ENCODE measurements at places on chromosomes 12 and 14.

DNA sequence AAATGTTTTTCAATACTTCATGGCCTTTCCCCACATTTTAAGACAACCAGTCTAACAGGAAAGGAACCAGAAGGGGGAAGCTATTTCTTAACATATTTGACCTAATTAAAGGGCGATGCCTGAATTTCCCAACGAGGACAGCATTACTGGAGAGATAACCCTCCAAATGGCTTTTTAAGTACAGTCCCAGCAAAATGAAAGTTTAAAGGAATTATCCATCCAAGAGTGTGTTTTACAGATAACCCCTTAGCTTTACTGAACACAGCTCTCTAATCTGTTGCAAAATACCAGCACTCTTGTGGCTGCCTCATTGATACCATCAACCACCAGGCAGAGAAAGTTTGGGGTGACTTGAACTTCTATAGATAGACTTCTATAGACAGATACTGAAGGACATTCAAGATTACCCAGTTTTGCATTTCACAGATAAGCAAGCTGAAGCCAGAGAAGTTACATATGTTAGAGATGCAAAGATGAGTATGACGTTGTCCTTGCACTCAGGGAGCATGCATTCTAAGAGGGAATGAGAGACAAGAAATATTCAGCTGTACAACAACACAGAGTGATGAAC, 41.3 kb upstream of the DUSP6 start:
- no peak for DNase-seq

DNA sequence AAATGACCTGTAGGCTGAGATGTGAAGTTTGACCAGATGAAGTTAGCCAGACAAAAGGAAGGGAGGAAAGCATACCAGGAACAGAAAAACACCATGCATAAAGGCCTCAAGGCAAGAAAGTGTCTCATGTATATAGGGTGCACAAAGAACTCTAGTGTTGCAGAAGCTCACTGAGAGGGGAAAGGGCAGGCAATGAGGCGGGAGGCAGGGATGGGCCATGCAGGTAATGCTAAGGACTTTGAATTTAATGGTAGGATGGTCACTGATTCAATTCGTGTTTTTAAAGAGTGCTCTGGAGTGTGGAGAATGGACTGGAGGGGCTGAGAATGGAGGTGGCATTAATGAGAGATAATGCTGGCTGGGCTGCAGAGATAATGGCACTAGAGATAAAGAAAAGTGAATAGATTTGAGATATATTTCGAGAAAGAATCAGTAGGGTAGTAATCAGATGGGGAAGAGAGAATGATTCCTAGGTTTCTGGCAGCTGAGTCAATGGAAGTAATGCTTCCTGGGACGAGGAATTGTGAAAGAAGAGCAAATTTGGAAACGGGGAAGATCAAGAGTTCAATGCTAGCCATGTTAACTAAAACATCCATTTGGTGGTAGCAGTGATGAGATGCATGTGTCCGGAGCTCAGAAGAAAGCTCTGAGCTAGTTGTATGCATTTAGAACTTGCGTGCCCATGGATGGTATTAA, 43.1 kb downstream of the LIMA1 start:
- DNase-seq = no peak

GRCh38 chr14:51093371-51094281, 1.3 kb downstream of the TRIM9 start:
- peak; percentile 20 for DNase-seq

DNA sequence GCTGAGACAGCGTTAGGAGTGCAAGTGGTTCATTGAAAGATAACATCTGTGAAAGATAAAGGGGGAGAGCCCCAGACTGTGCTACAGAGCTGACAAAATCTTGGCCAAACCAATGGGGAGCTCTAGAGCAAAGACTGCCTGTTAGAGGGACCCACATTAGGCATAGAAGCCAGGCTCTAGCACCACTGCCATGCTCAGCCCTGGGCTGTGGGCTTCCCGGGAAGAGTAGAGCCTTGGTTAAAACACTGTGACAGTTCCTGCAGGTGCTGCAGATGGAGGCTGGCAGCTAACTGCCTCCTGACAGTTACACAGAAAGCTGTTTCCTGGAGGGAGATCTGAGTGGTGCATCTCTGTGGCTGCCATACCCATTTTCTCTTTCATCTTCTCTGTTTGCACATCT, 23.0 kb downstream of the TSHR start:
- no peak for DNase-seq

DNA sequence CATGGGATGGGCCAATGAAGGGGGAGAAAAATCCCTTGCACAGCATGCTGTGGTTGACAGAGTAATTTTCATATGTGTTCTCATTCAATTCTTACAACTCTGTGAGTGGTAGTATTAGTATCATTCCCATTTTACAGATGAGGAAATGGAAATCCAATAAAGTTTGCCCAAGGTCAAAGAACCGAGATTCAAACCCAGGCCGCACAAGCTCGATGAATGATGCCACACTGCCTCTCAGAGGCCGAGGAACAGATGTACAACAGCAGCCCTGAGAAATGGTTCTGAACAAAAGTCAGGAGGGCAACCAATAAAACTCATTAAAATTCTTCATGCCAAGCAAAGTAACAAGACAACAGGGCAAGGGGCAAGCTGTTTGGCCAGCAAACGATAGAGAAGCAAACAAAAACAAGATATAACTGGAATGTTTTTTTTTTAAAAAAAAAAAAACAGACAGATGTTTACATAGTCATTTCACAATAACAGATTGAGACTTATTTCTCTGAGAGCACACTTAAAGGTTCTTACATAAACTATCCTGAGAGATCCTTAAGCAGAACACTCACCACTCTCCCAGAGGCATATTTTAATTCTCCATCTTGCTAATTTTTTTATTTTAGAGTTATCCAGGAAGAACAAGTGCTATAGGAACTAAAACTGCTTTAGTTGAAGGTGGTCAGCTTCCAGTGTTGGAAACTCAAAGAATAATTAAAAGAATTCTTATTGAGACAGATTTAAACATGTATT, 85.8 kb downstream of the EXOC5 start:
- DNase-seq = peak; percentile 10

- DNase-seq = peak; percentile 96
Measured at GRCh38 chr12:78703820-78704525, 160.6 kb upstream of the SYT1 start.

- no peak for DNase-seq
Measured at GRCh38 chr14:52690983-52691760, 4.2 kb downstream of the ERO1A start.

- no peak for DNase-seq
Measured at GRCh38 chr14:20383032-20383431, 30.3 kb downstream of the TEP1 start.

- no peak for DNase-seq
Measured at GRCh38 chr14:61536661-61537562, 158.4 kb upstream of the HIF1A start.

DNA sequence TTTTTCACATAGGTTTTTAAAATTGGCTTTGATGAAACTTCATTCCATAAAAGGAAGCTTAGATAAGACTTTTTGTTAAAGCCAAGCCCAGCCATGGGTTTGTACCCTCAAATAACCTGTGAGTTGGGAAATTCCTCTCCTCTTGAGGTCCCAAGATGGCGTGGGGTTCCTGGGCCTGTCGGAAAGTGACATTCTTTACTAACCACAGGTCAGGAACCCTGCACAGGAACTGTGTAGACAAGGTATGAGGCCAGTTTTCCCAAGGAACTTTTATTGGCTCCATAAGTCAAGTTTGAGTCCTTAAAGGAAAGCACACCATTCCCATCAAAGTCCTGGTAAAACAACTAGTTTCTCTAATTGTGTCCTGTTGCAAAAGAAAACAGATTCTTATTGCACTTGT, 65.0 kb upstream of the AMN start:
- peak; percentile 61 for DNase-seq

- no peak for DNase-seq
Measured at GRCh38 chr12:57215065-57215464, 1.5 kb upstream of the NXPH4 start.

- no peak for DNase-seq
Measured at GRCh38 chr12:14289601-14290000, 75.9 kb upstream of the ATF7IP start.

GRCh38 chr12:89453121-89453978, 71.2 kb downstream of the GALNT4 start:
- DNase-seq = peak; percentile 55

DNA sequence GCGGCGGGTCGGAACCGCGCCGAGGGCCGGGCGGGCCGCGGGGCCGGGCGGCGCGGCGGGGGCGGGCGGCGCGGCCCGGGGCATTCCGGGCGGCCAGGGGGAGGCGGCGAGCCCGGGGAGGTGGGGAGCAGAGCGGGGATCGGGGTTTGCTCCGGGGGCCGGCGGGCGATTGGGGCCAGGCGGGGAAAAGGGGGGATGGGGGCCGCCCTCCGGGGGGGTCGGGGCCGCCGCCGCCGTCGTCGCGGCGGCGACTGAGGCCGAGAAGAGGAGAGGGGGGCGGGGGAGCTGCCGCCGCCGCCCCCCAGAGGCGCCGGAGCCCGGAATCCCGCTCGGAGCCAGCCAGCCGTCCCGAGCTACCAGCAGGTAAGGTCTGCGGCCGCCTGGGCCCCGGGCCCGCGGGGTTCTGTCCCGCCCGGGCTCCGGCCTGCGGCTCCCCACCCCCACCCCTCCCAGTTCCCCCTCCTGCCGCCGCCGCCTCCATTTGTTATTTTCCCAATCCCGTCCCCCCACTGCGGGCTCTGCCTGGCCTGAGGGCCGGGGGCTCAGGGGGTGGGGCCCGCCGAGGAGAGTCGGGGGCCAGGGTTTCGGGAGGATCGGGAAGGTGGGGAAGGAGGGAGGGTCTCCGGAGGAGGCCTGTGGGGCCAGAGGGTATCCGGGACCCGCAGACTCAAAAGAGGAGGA, 403 bp downstream of the ATN1 start:
- DNase-seq = no peak

GRCh38 chr12:57759360-57759980, 4.6 kb downstream of the MARCHF9 start:
- peak; percentile 20 for DNase-seq

DNA sequence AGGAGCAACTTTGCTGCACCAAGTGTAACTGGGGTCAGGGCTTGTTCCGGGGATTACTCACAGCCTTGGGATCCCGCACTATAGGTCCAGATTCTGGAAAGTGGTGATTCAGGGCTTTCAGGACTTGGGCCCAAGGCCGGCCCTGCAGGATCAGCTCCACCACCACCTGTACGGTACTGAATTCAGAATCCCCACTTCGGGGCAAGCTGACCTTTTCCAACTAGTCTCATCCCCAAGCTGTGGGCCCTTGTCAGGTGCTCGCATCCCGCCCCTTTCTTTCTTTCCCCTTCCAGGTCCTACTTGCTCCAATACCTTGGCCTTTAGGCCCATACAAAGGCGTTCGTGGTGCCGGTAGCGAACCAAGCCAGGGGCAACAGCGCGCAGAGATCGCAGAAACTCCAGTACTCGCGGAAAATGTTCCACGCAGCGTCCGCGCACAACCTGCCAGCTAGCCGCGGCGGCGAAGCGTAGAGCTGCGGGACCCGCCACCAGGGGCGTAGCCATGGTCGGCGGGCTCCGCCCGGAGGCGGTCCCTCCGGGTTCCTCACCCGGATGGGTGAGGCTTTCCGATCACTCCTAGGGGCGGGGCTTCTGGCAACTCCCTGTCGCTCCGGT, 487 bp downstream of the TINF2 start:
- DNase-seq = peak; percentile 90

DNA sequence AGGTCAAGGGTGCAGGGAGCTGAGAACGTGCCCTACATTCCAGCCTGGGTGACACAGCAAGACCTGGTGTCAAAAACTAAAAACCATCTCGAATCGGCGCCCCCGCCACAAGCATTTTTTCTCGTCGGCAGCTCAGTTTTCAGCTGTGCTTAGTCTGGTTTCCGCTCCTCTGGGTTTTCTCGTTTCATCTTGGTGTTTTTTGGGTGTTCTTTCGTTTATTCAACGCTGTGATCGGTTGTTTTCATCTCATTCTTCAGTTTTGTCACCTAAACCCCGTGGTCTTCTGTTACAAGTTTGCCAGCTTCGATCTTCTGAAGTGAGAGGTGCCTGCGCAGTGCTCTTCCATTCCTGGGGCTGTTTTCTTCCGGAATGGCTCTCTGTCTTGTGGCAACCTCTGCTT, 41.4 kb downstream of the NOC4L start:
- no peak for DNase-seq

- no peak for DNase-seq
Measured at GRCh38 chr12:6294156-6295093, 16.1 kb upstream of the PLEKHG6 start.

DNA sequence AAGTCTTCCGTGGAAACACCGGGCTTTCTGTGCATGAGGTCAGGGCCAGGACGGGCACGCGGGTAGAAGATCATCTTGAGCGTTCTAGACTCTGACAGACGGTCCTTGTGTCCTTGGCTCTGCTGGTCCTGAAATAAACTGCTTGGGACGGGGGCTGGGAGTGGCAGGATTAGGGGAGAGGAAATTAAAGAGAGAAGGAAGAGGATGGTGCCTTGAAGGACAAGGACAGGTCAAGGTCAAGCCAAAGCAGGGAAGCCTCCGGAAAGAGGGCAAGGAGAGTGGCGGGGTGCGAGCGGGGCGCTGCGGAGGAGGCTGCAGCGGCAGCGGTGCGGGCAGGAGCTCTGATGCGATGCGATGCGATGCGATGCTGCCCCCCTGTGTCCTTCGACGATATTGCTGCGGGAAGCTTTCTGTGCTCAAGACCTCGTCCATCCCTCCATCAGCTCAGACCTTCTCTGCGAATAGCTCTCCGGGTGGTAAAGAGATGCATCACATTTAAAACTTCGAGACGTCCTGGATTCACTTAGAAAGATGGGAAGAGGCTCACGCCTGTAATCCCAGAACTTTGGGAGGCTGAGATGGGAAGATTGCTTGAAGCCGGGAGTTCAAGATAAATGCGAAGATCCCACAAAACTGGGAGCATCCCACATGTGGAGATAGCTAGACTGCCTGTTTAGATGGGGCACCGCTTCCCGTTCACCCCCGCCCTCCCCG, 110.1 kb upstream of the TMEM132D start:
- peak; percentile 16 for DNase-seq

DNA sequence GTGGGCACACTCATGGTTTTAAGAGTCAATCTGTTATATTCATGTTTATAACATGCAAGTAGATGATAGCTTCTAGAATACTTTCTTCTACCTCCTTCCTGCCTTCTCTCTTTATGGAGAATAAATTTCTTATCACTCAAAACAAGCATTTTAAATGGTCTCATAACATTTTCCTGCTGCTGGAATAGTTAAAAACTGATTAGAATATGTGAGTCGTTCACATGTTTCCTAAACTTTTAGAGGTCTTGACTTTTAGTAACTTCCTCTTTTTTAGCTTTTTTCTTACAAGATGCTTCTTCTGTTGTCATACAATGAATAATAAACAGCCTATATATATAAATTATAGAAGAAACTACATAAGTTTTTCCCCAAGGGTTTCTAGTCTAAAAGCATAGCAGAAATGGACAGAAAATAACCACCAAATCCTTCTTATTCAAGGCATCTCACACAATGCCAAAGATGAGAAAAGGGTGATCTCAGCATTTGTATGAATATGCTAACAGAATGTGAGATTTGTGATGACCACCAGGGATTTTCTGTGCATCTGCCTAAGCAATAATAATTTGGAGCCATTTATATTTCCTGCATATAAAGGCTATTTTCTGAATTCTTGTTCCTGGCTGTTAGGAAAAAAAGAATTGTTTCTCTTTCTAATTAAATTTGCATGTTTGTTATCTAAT, 127.8 kb downstream of the DAAM1 start:
- no peak for DNase-seq

- no peak for DNase-seq
Measured at GRCh38 chr12:119319638-119320037, 14.9 kb upstream of the CCDC60 start.

All from fibroblast of lung (primary cell).